ENCODE measurements at places on chromosomes 2 and 18. TPM values are rescaled to one million over a fixed set of nuclear protein-coding genes. Genes with fewer than 3 reads are reported as not detected.
A peak's percentile ranks its signal among the peaks of the same experiment; 100 is the strongest.

Gene TNFAIP6
- polyA plus RNA-seq = not detected

Gene ACP1
- 171 TPM for polyA plus RNA-seq

Gene CABYR
- polyA plus RNA-seq = 0.62 TPM

Gene MROH2A
- polyA plus RNA-seq = not detected

Gene CCBE1
- polyA plus RNA-seq = not detected

Gene IER3IP1
- 20.9 TPM for polyA plus RNA-seq

DNA sequence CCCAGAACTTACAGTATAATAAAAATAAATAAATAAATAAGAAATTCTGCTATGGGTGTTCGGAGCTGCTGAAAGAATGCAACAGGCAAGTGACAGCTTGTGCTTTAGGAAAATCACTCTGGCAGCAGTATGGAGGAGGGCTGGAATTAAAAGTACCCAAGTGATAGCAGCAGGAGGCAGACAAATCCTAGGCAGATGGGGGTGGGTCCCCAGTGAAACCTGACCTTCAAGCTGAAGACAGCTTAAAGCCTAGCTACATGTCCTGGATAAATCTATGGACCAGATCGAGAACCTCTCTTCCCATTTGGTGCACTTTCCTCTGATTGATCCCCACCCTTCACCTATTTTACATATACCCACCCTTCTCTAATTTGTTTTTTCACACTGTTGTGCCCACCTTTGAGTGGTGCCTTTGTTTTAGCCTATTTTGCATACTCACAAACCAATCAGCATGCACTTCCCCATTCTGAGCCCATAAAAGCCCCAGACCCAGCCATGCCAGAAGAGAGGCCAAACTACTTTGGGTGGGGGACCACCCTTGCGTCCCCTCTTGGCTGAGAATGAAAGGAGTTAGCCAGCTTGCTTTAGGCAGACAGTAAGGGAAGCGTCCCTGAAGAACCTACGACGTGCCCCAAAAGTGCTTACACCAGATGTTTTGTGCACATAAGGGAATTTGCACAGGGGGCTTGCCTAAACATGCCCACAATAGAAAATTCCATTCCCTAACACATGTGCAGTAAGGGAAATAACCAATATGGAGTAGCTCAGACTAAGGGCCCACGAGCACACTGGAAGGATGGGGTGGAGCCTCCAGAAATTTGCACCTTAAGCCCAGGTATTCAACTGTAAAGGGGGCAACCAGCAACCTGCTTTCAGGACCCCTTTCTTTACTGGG, 3.0 kb downstream of the METTL8 start:
- no peaks in the 10 kb centered on the region for H3K36me3 ChIP-seq
- H3K4me1 ChIP-seq = peaks cover 18% of the 10 kb centered on the region
- DNase-seq = no peak

GRCh38 chr18:57749604-57749970, 53.5 kb downstream of the ATP8B1 start:
- no peak for DNase-seq
- H3K36me3 ChIP-seq = no peaks in the 10 kb centered on the region
- no peak overlapping the region for H3K4me3 ChIP-seq
- H3K4me1 ChIP-seq = no peaks in the 10 kb centered on the region
- no peak overlapping the region for H3K27ac ChIP-seq

GRCh38 chr2:134407154-134407890, 153.4 kb downstream of the MGAT5 start:
- H3K27ac ChIP-seq = no peak overlapping the region
- no peak for DNase-seq
- peaks cover 25% of the 10 kb centered on the region for H3K4me1 ChIP-seq

GRCh38 chr18:363301-364085, 95.6 kb upstream of the THOC1 start:
- no peaks in the 10 kb centered on the region for H3K4me1 ChIP-seq
- no peaks in the 10 kb centered on the region for H3K27me3 ChIP-seq
- DNase-seq = no peak
- no peak overlapping the region for H3K4me3 ChIP-seq
- H3K27ac ChIP-seq = no peak overlapping the region

- H3K27ac ChIP-seq = no peak overlapping the region
- H3K27me3 ChIP-seq = no peaks in the 10 kb centered on the region
- DNase-seq = no peak
- H3K4me3 ChIP-seq = no peak overlapping the region
Measured at GRCh38 chr2:64025741-64026140, 6.5 kb upstream of the VPS54 start.

- H3K27ac ChIP-seq = no peak overlapping the region
- no peaks in the 10 kb centered on the region for H3K4me1 ChIP-seq
- no peaks in the 10 kb centered on the region for H3K36me3 ChIP-seq
- H3K27me3 ChIP-seq = no peaks in the 10 kb centered on the region
- DNase-seq = no peak
- H3K4me3 ChIP-seq = no peak overlapping the region
Measured at GRCh38 chr2:23673830-23674679, 252.9 kb downstream of the ATAD2B start.

GRCh38 chr2:138707392-138708074, 72.7 kb downstream of the NXPH2 start:
- H3K4me3 ChIP-seq = no peak overlapping the region
- H3K27me3 ChIP-seq = no peaks in the 10 kb centered on the region
- H3K36me3 ChIP-seq = no peaks in the 10 kb centered on the region
- no peaks in the 10 kb centered on the region for H3K4me1 ChIP-seq
- no peak overlapping the region for H3K27ac ChIP-seq
- DNase-seq = no peak

GRCh38 chr2:98379311-98380202, 33.3 kb downstream of the CNGA3 start:
- H3K36me3 ChIP-seq = no peaks in the 10 kb centered on the region
- no peaks in the 10 kb centered on the region for H3K27me3 ChIP-seq
- H3K4me1 ChIP-seq = no peaks in the 10 kb centered on the region
- no peak for DNase-seq
- no peak overlapping the region for H3K27ac ChIP-seq
- no peak overlapping the region for H3K4me3 ChIP-seq

DNA sequence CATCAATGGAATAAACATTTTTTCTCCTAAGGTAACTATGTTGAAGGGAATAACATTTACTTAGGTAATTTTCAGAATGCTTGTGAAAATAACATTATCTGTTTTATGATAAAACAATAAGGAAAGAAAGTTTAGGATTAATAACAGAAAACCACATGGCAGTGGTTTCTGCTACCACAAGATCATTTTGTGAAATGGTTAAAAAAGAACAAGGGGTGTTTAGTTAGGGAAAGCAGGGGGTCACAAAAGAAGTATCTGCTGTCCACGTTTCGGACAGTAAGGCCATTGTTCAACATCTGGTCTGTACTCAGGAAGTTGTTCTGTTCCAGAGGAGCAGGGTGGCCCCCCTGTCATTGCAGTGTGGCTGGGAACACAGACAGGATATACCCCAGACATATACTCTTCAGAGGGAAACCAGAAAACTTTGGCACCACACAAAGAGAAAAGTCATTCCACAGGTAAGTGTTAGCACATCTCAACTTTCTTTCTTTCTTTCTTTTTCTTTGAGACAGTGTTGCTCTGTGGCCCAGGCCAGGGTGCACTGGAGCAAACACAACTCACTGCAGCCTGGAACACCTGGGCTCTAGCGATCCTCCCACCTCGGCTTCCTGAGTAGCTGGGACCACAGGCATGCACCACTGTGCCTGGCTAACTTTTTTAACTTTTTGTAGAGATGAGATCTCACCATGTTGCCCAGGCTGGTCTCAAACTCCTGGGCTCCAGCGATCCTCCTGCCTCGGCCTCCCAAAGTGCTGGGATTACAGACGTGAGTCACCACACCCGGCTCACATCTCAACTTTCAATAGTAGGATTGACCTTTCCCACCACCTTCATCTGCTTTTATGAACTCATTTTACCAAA, 14.8 kb upstream of the ARL5A start:
- no peaks in the 10 kb centered on the region for H3K36me3 ChIP-seq
- no peaks in the 10 kb centered on the region for H3K27me3 ChIP-seq
- H3K4me1 ChIP-seq = no peaks in the 10 kb centered on the region

DNA sequence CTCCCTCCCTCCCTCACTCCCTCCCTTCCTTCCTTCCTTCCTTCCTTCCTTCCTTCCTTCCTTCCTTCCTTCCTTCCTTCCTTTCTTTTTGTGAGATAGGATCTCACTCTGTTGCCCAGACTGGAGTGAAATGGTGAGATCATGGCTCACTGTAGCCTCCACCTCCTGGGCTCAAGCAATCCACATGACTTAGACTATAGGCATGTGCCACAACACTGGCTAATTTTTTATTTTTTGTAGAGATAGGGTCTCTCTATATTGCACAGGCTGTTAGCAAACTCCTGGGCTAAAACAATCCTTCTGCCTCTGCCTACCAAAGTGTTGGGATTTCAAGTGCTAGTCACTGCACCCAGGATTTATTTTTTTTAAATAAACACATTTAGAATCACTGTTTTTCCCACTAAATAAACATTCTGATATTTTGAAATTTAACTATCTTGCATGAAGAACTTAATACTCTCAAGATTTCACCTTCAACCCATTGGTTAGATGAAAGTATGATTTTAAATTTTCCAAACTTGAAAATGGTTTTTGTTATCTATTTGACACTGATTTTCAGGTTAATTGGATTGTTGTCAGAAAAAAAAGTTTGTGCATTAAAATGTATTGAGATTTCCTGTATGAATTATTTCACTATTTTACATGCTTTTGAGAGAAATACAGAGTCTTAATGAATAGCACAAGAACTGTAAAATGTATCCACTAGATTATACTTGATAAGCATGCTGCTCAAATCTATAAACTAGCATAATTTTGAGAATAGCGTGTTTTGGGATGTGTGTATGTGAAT, 745.1 kb downstream of the TSN start:
- H3K27ac ChIP-seq = no peak overlapping the region
- DNase-seq = no peak

- H3K27me3 ChIP-seq = no peaks in the 10 kb centered on the region
- no peak overlapping the region for H3K4me3 ChIP-seq
- H3K27ac ChIP-seq = no peak overlapping the region
- H3K36me3 ChIP-seq = no peaks in the 10 kb centered on the region
Measured at GRCh38 chr18:48106976-48107781, 176.7 kb upstream of the SMAD2 start.

- peaks cover 18% of the 10 kb centered on the region for H3K4me1 ChIP-seq
- DNase-seq = no peak
- no peaks in the 10 kb centered on the region for H3K27me3 ChIP-seq
- H3K4me3 ChIP-seq = peak overlapping the region; percentile 92
- no peaks in the 10 kb centered on the region for H3K36me3 ChIP-seq
Measured at GRCh38 chr2:32061973-32062861, 1.1 kb upstream of the SPAST start.

- no peak for DNase-seq
- H3K4me3 ChIP-seq = peak overlapping the region; percentile 69
Measured at GRCh38 chr2:64989982-64990614, 899 bp downstream of the SLC1A4 start.

DNA sequence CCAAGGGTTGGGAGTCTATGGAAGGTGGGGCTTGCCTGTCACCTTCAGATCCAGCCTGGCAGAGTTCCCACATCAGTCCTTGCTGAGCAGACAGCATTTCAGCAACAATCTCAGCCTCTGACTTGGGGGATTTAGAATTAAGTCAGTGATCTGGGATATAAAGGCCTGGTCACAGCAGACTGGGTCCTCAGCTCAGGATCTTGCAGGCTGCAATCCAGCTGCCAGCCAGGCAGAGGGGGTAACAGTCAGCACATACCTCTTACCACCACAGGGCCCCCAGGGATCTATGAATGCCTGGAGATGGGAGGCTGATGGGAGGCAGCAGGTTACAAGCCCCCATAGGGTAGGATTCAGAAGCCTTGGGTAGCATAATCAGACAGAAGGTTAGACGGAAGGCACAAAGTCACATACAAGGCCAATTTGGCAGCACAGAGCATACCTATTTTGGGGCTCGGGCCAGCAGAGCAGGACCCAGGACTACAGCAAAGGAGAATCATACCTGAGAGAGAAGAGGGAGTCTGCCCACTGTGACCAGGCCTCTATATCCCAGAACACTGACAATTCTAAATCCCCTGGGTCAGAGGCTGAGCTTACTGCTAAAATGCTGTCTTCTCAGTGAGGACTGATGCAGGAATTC, 163.5 kb downstream of the MTCL1 start:
- H3K27ac ChIP-seq = no peak overlapping the region
- no peak overlapping the region for H3K4me3 ChIP-seq
- H3K36me3 ChIP-seq = no peaks in the 10 kb centered on the region
- no peaks in the 10 kb centered on the region for H3K27me3 ChIP-seq
- DNase-seq = no peak

DNA sequence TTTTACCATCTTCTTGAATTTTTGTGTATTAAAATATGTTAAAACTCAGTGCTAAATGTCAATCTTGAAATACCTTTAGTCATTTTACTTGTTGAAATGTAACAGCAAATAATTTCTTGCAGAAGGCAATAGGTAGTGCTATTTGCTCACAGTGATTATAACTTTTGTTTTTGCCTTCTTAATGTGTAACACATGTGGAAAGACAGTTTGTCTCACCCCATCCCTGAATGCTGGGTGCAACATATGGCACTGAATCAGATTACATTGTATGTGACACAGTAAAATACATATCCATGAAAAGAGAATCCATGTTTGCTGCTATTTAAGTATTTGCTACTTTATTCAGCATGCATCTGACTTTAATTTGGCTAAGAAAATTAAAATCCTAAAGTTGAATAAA, 35.3 kb downstream of the FRZB start:
- no peaks in the 10 kb centered on the region for H3K27me3 ChIP-seq
- no peak for DNase-seq
- no peak overlapping the region for H3K27ac ChIP-seq
- H3K36me3 ChIP-seq = no peaks in the 10 kb centered on the region

DNA sequence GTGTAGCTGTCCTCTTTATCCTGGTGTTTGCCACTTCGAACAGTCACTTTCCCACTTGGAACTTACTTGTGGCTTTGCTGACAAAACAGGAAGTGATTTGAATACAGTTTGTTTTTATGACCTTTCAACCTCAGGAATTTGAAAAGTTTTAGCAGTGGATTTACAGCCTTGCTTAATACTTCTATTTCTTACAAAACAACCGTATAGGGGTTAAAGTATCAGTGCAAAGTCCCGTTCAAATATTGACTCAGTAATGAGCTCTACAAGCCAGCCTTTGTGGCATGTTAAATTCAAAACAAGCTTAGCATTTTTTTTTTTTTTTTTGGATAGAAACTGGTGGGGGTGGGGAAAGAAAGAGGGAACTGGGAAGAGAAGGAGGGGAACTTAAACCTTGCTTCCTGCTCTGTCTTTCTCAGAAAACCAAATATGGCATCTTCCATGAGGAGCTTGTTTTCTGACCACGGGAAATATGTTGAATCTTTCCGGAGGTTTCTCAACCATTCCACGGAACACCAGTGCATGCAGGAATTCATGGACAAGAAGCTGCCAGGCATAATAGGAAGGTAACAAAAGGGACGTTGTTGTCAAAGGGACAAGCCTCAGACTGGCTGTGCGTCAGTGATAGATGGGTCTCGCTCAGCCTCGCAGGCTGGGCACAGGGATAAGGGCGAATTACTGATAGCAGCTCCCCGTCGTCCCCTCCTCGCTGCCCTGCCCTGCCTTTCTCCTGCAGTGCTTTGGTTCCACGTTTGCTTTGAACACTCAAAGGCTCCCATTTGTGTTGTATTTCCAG, at the start of gene HNMT:
TSS of gene HNMT (plus strand) at position 408 of the 793 bp plus-strand sequence. CDS start at position 427, 19 bp downstream.
- no peak within 1 kb of the TSS for H3K4me3 ChIP-seq
- H3K27ac ChIP-seq = no peak within 1 kb of the TSS
- no peak for DNase-seq
- H3K4me1 ChIP-seq = no peaks in the 10 kb centered on the region
- no peaks in the 10 kb centered on the region for H3K27me3 ChIP-seq

All from CD8-positive, alpha-beta memory T cell (primary cell).